ENCODE measurements at places on chromosomes 5 and 9.

DNA sequence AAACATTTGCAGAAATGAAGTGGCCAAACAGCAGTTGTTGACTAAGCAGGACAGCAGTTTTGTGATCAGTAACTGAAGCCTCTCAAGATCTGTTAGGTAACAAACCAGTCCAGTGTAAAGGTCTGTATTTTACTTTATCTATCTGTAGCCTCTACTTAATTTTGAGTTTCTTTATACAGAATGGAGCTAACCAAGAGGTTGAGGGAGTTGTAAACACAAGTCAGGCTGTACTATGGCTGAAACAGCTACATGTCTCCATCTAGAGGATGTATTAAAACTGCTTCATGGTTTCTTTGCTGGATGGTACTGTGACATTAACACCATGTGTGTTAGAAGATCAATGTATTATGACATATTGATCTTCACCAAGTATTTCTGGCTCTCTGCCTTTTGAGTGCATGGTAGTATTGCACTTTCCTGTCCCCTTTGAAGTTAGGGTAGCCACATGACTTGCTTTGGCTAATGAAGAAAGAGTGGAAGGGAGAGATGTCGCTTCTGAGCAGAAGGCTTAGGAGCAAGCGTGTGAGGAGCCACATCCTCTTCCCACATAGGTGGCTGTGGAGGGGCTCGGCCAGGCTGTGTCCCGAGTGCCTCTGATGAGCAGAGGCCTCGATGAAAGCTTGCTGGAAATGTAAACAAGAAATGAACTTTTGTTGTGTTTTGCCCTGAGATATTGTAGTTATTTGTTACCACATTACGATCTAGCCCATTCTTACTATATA, 105.6 kb upstream of the PCA3 start:
- no peak for DNase-seq

GRCh38 chr9:109794361-109795012, 14.5 kb downstream of the PALM2AKAP2 start:
- no peak for DNase-seq

DNA sequence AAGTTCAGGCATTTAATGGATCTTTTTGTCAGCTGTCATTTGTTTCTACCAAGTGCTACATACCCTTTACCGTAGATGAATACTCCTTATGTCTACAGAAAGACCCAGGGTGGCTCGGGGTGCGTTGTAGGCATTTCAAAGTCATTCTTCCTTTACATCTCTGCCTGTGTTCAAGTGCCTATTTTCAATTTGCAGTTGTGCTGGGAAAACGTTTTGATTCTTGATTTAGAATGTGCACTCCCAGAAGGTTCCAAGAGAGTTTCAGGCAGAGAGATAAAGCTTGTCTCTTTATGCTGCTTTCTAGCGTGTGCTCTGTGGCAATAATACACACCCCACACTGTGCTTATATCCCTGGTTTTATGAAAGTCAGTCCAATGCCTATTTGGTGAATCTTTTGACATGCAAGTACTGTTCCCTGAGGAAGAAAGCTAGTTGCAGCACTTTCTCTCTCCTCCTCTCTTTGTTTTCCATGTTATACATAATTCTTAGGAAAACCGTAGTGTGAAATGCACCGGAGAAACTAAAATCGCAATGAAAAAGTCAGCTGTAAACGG, 828.1 kb upstream of the ZNF608 start:
- DNase-seq: no peak

DNA sequence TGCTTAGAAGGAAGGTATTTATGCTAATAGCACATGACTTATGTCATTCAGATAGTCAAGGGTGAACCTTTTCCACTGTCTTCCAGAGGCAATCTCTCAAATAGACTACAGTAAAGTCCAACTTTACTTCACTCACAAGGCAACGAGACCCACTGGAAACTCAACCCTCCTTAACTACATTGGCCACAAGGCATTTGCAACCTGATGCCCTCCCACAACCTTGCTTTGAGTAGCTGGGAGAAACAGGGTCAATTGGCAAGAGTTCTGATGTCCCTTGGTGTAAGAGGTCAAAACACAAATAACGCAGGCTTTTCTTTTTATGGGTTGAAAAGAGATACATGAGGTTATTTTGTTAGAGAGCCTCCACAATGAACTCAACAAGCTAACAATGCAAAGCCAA, 6.1 kb downstream of the GAS1 start:
- no peak for DNase-seq

DNA sequence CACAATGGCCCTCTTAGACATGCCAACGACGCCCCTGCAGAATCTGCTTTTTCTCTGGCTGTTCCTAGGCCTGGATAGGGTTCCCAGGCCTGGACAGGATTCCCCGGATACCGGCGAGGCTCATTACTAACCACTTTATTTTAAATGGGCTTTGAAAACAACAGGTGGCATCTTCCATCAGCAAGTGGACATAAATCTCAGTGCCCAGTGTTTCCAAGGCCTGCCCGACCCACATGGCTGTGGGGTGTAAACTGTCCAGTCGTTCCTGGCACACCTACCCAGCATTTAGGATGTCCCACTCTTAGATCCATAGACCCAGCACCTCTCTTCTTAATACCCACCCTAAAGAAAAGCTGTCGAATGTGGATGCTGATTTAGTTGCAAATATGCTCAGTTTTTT, 896 bp downstream of the CMBL start:
- no peak for DNase-seq

- no peak for DNase-seq
These were observed 3.5 kb upstream of the MPDZ start for GRCh38 chr9:13282998-13283397.

DNA sequence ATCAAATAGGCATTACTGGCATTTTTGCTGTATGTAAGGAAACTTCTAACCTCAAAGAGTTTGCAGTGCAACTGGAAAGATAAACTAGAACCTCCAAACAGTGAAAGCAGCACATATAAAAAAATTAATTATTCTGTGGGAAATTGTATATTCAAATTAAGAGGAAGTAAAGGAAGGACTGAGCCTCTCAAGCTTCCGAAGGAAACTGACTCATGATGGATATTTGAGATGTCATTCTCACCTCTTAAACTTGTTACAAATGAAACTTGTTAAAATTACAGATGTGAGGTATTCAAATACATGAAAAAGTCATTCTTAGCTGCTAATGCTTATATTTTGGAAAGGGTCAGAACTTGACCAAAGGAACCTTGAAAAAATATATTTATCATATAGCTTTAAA, 538.7 kb downstream of the PDE4D start:
- no peak for DNase-seq
